ENCODE measurements at places on chromosomes 11 and 22. TPM values are rescaled to one million over a fixed set of nuclear protein-coding genes. Genes with fewer than 3 reads are reported as not detected.

DNA sequence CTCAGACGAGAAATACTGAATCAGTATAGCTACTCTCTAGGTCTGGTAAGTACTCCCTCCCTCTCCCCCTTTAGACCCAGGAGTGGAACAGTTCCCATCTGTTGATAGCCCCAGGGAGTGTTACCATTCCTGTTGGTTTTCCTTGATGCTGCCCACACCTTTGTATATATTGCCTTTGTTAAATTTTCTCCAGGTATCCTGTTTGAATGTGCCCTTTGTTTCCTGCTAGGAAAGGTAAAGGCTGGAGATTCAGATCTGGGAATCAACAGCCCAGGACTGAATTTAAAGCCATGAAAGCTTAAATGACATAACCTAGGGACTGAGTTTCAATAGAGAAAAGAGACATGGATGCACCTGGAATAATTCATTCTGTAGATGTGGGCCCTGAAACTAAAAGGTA lies 68.3 kb downstream of the CCDC83 start:
- DNase-seq: no peak

DNA sequence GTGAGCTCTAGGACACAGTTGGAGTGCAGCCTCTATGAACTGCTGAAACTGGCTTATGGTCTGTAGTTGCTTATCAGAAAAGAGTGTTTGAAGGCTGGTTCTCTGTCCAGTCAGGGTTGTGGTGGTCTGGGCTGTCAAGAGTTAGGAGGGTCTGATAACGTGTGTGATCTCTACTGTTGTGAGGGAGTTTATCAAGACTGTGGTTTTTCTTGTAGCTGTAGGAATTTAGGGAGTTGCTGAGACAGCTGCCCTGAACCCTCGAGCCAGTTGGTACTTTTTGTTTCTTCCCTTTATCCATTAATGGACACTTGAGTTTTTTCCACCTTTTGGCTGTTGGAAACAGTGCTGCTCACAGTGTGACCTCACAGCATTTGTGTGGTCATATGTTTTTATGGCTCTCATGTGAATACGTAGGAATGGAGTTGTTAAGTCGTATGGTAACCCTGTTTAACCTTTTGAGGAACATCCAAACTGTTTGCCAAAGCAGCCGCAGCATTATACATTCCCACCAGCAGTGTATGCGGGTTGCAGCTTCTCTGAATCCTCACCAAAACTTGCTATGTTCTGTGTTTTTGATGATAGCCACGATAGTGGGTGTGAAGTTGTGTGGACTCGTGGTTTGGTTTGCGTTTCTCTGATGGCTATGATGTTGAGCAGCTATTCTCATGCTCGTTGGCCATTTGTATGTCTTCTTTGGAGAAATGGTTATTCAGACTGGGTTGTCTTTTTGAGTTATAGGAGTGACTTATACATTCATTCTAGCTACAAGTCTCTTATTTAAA lies 20.9 kb upstream of the DGCR8 start:
- DNase-seq: no peak

GRCh38 chr11:73223998-73224730 lies 6.1 kb downstream of the P2RY2 start:
- DNase-seq: no peak

- no peak for DNase-seq
Observed at GRCh38 chr11:103338621-103339484, 229.6 kb downstream of the DYNC2H1 start.

- DNase-seq: no peak
Observed at GRCh38 chr11:70322666-70323065, 52.2 kb downstream of the PPFIA1 start.

DNA sequence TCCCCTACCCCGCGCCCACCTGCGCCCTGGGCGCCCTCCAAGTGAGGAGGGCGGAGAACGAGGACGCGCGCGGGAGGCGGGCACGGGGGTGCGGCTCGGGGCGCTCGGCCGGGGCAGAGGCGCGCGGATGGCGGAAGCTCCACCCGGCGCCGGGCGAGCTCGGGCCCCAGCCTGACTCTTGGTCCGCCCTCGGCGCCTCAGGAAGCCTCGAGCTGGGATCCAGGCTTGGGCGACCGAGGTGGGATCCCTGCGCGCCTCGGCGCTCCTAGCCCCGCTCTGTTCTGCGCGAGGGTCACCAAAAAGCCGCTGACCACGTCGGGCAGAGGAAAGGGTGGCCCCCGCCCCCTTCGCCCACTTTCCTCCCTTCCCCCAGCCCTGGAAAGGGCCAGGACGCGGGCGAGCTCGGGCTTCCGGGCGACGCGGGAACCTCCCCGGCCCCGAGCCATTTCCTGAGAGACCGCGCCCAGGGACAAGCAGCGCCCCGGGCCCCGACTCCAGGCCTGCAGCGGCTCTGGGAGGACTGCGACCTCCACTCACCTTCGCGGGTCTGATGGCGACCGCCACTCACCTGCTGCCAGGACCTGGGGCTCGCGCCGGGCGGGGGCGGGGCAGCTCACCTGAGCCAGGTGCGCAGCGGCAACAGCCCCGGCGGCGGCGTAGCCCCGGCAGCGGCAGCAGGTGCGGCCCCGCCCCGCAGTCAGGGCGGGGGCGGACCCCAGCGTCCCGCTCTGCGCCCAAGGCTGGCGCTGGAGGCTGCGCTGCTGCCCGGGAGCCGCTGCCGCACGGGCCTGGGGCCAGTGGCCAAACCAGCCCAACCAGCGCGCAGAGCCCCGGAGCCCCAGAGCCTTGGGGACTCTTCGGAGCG lies 2.2 kb upstream of the SIGIRR start:
- no peak for DNase-seq

DNA sequence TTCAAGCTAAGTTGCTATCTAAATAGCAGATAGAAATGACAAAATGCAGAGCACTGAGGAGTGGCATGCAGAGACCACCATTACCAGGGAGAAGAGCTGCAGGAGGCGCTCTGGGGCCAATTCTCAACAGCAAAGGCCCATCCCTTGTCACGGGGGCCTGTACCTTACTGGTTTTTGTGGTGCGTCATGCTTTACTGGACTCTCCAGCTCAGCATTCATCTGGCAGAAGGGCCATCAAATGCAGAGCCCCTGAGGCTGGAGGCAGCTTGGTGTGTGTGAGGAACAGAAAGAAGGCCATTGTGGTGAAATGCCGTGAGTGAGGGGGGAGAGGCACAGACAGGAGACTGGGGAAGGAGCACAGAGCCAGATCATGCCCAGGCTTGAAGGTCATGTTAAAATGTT lies 56.5 kb upstream of the NAV2 start:
- no peak for DNase-seq

GRCh38 chr11:11982975-11983374 lies 25.5 kb downstream of the DKK3 start:
- no peak for DNase-seq

DNA sequence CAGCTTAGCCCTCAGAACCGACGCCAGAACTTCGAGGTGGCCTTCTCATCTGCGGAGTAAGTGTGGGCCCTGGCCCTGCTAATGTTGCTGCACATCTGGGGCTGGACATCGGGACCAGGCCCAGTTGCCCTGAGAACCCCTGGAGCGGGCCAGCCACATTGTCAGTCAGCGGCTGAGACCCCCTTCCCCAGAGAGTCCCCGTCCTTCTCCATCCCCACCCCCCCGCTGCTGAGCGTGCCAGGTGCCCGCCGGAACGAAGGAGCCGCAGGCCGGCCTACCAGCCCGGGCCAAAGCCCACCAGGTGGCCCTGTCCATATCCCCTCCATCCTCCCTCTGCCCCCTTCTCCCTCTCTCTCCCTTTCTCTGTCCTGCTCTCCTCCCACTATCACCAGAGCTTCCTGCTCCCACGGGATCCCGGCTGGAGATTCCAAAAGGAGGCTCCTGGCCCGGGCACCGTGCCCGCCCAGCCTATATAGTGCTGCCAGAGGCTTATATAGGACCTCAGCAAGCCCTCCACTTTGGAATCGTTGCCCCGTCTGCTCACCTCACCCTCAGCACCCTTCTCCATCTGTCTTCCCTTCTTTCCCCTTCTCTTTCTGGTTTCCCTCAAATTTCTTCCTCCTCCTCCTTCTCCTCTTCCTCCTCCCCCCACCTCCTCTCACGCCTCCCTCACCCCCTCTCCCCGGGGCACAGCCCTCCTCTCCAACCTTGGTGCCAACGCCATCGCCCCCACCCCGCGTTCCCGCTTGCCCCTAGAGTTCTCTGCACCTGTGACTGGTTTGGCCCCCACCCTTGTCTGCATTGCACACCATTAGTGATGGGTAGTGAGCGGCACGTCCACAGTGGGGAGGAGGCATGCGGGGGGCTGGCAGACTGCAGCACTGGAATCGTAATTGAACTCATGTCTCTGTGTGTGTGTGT lies 7.3 kb downstream of the SELENOM start:
- DNase-seq: no peak

DNA sequence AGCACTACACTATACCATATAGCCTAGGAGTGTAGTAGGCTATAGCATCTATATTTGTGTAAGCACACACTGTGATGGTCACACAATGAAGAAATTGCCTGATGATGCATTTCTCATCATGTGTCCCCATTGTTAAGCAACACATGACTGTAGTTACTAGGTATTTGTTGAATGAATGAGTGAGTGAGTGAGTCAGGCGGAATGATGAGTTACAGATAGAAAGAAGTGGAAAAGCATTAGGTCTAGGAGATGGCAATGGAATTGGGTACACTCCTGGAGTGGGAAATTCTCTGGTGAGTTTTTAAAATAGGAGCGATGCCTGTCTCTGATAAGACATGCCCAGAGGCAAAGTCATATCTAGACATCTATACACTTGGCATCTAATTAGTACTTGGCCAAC lies 160.5 kb upstream of the TBCEL start:
- no peak for DNase-seq

DNA sequence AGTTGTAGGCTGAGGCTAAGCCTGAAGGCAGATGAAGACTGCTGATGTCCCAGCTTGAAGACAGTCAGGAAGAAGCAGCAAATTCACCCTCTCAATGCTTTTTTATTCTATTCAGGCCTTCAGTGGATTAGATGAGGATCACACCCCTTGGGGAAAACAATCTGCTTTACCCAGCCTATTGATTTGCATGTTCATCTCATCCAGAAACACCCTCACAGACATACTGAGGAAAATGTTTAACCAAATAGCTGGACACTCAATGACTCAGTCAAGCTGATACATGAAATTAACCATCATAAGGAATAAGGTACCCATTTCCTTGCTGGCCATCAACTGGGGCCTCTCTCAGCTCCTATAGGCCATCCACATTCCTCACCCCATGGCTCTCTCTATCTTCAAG lies 549.9 kb upstream of the CCDC90B start:
- DNase-seq: no peak

- DNase-seq: no peak
Observed at GRCh38 chr22:37383341-37383740, 43.9 kb downstream of the ELFN2 start.

DNA sequence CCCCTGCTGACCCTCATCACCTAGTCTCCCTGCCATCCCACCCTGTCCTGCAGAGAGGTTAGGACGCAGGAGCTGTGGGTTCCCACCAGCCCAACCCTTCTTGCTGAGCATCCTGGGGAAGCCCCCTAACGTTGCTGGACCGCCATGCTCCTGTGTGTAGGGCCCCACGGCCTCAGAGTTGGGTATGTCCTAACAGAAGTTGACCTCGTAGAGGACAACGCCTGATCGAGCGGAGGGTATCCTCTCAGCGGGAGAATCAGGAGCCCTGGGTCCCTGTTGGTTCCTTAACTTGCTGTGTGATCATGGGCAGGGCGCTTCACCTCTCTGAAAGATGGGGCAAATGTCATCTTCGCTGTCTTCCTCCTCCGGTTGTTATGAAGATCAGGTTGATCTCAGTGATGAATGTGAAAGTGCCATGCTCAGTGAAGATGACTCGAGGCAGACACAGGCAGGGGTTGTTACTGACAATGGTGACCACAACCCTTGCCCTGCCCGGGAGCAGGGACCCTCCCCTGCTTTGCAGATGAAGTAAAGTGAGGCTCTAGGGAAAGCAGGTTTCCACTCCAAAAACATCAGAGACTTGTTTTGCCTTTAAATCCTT lies 19.3 kb upstream of the CD5 start:
- DNase-seq: no peak

DNA sequence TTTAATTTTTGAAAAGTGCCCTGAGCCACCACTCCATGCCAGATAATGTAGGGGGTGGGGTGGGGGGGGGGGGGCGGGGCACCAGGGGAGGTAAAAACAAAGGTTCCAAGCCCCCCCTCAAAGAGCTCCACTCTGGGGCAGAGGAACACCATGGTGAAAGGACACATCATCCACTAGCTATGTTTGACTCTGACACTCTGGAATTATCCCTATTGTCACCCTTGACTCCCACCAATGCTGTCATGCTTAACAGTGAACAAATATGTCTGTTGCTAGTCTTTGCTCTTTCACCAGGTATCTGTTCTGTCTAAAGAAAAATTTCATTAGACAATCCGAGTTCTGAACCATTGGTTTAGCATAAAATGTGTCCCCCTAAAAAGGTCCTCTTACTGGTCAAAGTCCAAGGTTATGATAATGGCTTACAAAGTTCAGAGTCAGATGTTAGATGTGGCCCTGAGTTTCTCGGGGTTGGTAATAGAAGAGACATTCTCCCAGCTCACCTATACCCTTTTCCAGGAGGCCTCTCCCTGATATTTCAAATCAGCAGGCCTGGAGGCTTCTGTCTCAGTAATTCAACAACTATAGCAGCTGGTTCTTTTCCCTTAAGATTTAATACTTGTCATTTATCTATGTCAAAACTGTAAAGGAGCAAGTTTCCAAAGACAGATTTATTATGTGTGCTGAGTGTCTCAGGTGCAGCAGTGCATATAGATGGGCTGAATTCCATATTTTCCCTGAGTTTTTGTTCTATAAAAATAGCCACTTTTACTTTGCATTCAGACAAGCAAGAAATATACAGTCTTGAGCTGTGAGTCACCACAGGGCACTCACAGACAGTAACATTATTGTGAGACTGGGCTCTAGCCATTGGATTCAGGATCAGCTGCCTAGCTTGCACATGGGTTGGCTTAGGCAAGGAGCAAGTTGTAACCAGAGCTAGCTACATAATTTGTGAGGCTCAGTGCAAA lies 174.1 kb downstream of the CSNK2A3 start:
- no peak for DNase-seq

DNA sequence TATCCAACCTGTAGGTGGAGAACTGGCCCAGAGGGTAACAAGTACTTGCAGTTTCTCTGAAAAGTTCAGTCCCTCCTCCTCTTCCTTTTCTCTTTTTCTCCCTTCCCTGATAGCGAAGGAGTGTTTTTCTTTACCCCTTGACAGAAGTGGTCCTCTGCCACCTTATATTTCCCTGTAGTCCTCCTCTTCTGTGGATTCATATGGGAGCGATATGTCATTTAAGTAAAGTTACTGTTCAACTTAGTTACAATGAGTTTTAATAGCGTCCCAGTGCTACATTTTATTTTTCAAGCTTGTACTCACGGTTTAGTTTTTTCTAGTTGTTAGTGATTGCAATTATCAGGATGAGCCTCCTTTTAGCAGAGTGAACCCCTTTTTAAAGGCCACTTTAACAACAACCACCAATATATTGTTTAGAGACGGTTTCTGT lies 1.4 kb downstream of the PCF11 start:
- no peak for DNase-seq

DNA sequence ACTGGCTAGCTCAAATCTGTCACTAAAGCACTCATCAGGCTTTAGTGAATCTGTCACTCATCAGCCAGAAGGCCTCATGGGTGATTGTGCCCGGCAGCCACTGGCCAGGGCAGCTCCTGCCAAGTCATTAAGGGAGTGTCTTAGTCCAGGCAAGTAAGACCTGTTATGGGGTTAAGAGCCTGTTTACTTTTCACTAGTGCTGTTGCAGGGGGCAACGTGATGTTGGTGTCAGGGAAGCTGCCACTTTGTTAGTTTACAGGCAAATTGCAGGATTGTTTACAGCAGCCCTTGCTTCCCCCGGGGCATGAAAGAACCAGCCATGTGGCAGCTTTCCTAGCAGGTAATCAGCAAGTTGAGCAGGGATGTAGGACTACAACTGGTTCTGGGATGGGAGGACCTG lies 155.6 kb upstream of the NCAM1 start:
- DNase-seq: no peak

The NPAS4 gene
- not detected for total RNA-seq

The NRIP3 gene
- 13.5 TPM for total RNA-seq

The VSIG10L2 gene
- not detected for total RNA-seq

The MMP11 gene
- 2.1 TPM for total RNA-seq

The MN1 gene
- total RNA-seq: 10.5 TPM

Data from NCI-H460 (cell line).